Stimulated activated CD4-positive, alpha-beta T cell treated with anti-CD3 and anti-CD28 coated beads, Interleukin-4, amount 100 ng/mL, for 48 hours (primary cell): ENCODE measurements at places on chromosomes 5 and 9.

DNA sequence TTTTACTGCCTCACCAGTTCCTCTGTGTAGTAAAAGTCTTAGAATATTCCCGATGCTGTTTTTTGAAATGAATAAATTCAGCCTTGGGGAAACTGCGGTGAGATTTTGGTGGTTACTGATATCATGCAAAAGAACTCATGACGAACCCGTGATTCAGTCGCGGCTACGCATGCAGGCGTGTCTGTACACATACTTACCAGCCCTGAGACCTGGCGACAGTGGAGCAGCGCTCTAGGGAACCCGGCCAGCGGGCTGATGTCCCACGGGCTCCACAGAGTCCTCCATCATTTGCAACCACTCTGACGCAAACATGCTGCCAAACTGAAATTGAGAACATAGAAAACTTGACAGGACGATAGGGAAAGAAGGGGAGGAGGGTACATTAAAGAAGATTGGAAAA lies 315.6 kb upstream of the DAB2 start:
- no peak for DNase-seq

DNA sequence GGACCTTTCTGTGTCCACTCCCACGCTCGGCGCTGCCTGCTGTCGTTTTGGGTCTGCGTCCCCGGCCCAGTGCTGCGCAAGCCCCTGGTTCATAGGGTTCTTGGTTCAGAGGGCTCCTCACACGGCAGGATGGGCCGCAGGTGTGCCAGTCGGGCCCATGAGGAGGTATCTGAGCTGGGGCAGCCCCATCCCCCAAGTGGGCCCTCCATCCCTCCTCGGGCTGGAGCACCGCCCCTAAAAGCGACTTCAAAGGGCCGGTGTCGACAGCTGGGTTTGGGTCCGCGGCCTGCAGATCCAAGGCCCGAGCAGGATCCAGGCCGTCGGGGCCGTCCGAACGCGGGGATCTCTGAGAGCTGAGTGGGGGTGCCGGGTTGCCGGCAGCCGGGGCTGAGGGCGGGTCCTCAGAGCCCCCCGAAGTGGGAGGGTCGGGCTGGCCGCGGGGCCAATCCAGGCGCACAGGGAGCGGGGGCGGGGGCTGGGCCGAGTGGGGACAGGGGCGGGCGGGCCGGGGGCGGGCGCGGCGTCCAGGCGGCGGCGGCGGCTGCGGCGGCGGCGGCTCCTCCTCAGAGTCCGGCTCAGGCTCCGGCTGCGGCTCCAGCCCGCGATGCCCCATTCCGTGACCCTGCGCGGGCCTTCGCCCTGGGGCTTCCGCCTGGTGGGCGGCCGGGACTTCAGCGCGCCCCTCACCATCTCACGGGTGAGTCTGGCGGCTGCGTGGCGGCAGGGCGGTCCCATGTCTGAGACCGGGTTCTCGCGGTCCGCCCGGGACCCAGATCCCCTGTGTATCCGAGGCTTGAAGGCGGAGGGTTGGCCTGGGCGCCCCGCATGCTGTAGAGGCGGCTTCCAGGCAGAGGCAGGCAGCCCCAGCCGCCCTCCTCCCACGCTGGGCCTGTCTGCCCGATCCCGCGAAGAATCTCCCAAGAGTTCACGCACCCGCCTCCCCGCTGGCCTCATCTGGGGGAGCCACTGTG lies at the start of gene PDLIM4:
Gene PDLIM4 (plus strand): TSS at position 566 of the 971 bp plus-strand sequence. CDS start 39 bp downstream, at position 605.
- DNase-seq: no peak

GRCh38 chr9:120978987-120979386 lies 52.4 kb upstream of the TRAF1 start:
- no peak for DNase-seq

- DNase-seq: no peak
Observed at GRCh38 chr5:116764941-116765340, 190.3 kb upstream of the SEMA6A start.

GRCh38 chr9:95508242-95508967 lies 8.4 kb downstream of the PTCH1 start:
- DNase-seq: no peak

- DNase-seq: no peak
Observed at GRCh38 chr5:175921061-175921730, 46.9 kb downstream of the THOC3 start.

DNA sequence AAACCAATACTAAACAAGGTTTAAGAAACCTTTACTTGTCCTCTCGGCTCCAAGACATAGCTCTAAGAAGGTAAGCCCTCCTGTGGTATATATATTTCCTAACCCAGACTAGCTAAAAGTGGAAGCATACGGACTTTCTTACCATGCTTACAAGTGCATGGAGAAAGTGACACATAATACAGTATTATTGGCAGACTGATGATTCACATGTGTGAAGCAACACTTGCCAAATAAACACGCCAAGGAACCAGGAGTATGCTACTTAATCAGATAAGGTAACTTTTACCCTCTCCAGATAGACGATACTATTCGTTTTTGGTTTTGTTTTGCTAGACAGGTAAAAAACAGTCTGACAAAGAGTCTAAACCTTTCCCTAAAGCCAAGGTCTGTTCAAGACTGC lies 264.1 kb downstream of the MLLT3 start:
- DNase-seq: no peak

DNA sequence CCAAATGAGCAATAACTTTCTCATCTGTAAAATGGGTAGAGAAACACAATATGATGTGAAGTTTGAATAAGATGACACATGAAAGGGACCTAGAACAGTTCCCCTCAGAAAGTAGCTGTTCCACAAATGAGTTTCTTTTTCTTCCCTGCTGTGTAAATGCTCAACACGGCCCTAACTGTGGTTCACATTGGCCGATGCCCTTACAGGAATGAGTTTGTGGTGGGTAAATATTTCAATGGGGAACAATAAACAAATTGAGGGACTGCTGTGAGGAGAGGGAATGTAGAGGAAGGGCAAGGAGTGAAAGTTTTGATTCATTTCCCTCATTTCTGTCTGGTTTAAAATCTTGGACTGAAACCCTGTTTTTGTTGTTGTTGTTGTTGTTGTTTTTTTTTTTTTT lies 12.8 kb downstream of the C6 start:
- no peak for DNase-seq

DNA sequence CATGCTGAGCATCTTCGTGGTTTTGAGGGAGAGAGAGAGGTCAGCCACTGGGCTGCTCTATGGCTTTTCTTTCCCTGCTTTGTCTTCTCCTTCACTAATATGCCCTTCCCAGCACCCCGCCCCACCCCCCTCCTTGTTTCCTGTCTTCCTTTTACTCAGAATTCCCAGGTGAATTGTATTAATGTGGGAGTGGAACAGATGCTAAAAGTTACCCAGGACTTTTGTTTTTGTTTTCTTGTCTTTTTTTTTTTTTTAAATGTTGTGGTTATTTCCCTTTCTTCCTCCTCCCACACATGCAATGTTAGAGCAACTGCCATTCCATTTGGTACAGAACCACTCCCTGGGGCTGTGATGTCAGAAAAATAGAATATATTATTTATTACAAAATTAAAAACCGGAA lies 442.7 kb upstream of the CD180 start:
- no peak for DNase-seq

- DNase-seq: no peak
Observed at GRCh38 chr5:37831821-37832534, 7.9 kb downstream of the GDNF start.

GRCh38 chr9:89187541-89187940 lies 8.9 kb upstream of the SHC3 start:
- DNase-seq: no peak
